ENCODE measurements at places on chromosomes 3 and 15. TPM values are rescaled to one million over a fixed set of nuclear protein-coding genes. Genes with fewer than 3 reads are reported as not detected.

PGBD4 gene
- total RNA-seq: 4.5 TPM

SH2D7 gene
- not detected for total RNA-seq

IQCF5 gene
- not detected for total RNA-seq

GUCA1C gene
- total RNA-seq: not detected

ENTPD3 gene
- not detected for total RNA-seq

CD96 gene
- total RNA-seq: 379 TPM

ACKR2 gene
- total RNA-seq: 3.9 TPM

LXN gene
- 8.7 TPM for total RNA-seq

PTX3 gene
- total RNA-seq: 0.40 TPM

ROPN1 gene
- not detected for total RNA-seq

FANCD2OS gene
- total RNA-seq: not detected

GRCh38 chr3:50592568-50592967, 19.0 kb downstream of the CISH start:
- H3K4me1 ChIP-seq: peaks cover 76% of the 10 kb centered on the region
- DNase-seq: no peak
- H3K36me3 ChIP-seq: peaks cover 2% of the 10 kb centered on the region

GRCh38 chr3:63791974-63792373, 27.1 kb upstream of the C3orf49 start:
- DNase-seq: no peak
- no peak overlapping the region for H3K4me3 ChIP-seq
- no peaks in the 10 kb centered on the region for H3K27me3 ChIP-seq
- H3K4me1 ChIP-seq: no peaks in the 10 kb centered on the region

DNA sequence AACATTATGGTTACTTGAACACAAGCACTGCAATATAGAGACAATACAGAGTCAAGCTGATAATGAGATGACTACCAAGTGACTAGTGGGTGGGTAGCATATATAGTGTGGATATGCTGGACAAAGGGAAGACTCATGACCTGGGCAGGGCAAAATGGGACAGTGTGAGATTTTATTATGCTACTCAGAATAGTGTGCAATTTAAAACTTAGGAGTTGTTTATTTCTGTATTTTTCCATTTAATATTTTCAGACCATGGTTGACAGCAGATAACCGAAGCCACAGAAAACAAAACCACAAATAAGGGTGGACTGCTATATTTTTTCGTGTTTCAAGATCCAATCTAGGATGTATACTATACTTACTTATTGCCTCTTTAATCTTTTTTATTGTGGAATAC, 19.6 kb downstream of the GALK2 start:
- H3K27ac ChIP-seq: no peak overlapping the region
- DNase-seq: no peak
- H3K4me1 ChIP-seq: peaks cover 9% of the 10 kb centered on the region
- H3K27me3 ChIP-seq: no peaks in the 10 kb centered on the region

DNA sequence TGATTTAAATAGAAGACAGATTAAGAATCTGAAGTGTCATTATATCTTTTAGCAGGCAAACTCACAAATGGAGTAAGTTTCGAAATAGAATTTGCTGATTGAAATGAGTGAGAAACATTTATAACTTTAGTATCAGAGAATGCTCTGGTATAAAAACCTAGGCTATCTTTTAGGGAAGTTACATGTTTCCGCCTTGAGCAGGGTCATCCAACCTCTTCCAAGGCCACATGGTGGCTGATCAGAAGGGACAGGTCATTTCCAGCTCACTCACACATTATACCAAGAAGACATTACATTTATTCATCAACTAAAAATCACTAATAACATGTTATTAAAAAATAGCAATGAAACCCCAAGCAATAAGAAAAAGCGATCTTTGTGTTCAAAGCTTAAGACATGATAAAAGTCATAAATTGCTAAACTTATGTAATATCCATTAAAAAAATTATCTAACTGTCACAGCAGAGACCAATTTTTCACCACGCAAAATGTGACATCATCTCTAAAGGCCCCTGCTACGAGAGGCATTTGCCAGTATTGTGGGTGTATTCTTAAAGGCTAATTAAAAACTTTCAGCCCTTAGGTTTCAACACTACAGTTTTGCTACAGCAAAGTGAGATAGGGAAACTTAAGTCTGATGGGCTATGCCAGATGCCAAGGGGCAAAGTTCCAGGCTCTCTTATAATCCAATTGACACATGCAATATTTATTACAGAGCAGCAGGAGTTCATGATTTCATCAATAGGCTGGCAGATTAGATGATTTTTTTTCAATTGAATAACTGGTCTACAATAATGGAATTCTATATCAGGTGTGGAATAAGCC, 240.4 kb upstream of the TBL1XR1 start:
- no peak for DNase-seq
- H3K4me1 ChIP-seq: no peaks in the 10 kb centered on the region
- no peaks in the 10 kb centered on the region for H3K36me3 ChIP-seq
- H3K27me3 ChIP-seq: no peaks in the 10 kb centered on the region

DNA sequence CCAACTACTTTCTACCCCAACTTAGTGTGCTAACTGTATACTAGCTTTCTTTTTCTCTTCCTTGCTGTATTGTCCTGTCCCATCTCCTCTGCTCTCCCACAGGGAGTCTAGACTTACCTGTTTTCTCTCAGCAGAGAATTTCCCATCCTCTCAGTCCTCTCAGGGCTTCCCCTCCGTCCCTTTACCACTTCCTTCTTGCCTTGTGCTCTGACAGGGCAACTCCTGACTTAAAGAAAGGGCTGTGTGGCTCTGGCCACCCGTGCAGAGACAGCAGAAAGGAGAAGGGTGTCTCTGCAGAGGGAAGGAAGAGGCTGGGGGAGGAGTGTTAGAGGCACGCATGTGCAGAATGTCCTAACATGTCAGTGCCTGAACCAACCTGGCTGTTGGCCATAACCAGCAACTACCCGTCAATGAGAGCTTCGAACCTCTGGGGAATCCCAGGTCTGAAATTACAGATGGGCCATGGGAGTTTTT, at the start of gene GCSAM:
GCSAM (minus strand) TSS at position 274 of the 474 bp plus-strand sequence; CDS start at position 146, 128 bp downstream.
- peak within 1 kb of the TSS; percentile 94 for H3K27ac ChIP-seq
- DNase-seq: peak; percentile 47
- H3K4me1 ChIP-seq: peaks cover 61% of the 10 kb centered on the region

DNA sequence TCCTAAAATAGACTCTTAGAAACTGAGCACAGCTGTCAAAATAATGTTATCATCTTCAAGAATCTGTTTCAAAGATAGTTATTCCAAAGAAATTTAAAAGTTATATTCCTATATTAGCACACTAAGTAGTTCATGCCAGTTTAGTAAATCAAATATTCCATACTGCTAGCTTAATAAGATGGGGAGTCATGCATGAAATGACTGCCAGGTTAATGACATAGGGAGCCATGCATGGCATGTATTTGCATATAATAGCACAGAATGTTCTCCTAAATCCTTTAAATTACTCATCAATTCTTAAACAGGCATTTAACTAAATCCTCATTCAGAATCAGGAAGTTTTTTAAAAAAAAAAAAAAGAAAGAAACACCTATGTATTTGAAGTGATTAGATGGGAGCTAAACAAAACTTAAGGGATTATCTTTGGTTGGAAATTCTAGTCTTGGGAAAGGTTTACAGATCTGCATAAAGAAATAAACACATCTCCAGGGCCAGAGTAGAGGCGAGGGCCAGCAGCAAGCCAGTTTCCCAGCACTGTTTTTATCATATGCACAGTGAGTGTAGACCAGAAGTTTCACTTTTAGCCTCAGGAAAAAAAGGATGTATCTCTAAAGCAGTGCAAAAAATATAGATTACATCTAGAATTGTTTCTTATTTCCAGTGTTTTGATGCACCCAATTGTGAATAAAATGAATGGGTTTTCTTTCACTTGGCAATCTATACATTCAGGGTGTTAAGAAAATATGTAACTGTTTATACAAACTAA, 366.4 kb upstream of the AGTR1 start:
- H3K27ac ChIP-seq: no peak overlapping the region
- no peaks in the 10 kb centered on the region for H3K4me1 ChIP-seq
- H3K4me3 ChIP-seq: no peak overlapping the region

DNA sequence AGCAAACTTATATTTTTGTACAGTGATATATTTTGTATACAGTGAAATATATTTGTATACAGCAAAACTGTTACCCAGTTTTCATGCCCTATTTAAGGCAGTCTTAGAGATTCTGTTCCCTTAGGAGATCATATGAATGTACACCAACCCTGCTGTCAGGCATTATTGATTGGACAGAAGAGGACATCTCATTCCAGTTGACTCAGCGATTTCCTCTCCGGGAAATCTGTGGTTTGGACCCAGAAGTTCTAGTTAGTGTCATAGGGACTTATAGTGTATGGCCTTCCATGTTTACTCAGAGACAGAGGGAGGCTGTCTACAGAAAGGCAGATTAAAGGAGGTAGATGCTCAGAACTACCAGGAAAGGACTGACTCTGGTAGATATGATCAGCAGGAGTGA, 318.8 kb upstream of the KCNMB2 start:
- peaks cover 2% of the 10 kb centered on the region for H3K36me3 ChIP-seq
- DNase-seq: no peak
- H3K4me3 ChIP-seq: no peak overlapping the region
- no peak overlapping the region for H3K27ac ChIP-seq
- H3K27me3 ChIP-seq: no peaks in the 10 kb centered on the region

DNA sequence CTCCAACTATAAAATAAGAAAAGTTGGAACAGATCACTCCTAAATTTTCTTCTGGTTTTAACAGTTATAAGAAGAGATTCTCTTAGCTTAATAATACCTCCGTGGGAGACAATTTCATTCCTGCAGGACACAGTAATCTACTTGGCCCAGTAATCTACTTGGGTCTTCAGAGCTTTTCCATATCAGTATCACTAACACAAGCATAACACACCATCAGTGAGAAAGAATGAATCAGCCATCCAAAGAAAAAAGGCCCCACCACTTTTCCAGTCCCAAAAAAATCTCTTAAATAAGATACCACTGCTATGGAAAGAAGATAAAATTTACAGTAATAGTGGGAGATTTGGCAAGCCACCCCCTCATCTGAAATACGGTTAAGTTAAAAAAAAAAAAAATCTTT, 20.2 kb downstream of the SIN3A start:
- H3K27ac ChIP-seq: no peak overlapping the region
- H3K27me3 ChIP-seq: no peaks in the 10 kb centered on the region
- H3K4me3 ChIP-seq: no peak overlapping the region
- H3K4me1 ChIP-seq: peaks cover 10% of the 10 kb centered on the region

- no peak for DNase-seq
- no peak overlapping the region for H3K4me3 ChIP-seq
- peaks cover 5% of the 10 kb centered on the region for H3K36me3 ChIP-seq
- H3K27me3 ChIP-seq: no peaks in the 10 kb centered on the region
Observed at GRCh38 chr3:129690406-129690805, 83.9 kb upstream of the PLXND1 start.

- peaks cover 31% of the 10 kb centered on the region for H3K27me3 ChIP-seq
- H3K4me3 ChIP-seq: no peak overlapping the region
- peaks cover 19% of the 10 kb centered on the region for H3K4me1 ChIP-seq
- no peak overlapping the region for H3K27ac ChIP-seq
- H3K36me3 ChIP-seq: no peaks in the 10 kb centered on the region
Observed at GRCh38 chr15:78567531-78567930, 2.2 kb downstream of the CHRNA5 start.

DNA sequence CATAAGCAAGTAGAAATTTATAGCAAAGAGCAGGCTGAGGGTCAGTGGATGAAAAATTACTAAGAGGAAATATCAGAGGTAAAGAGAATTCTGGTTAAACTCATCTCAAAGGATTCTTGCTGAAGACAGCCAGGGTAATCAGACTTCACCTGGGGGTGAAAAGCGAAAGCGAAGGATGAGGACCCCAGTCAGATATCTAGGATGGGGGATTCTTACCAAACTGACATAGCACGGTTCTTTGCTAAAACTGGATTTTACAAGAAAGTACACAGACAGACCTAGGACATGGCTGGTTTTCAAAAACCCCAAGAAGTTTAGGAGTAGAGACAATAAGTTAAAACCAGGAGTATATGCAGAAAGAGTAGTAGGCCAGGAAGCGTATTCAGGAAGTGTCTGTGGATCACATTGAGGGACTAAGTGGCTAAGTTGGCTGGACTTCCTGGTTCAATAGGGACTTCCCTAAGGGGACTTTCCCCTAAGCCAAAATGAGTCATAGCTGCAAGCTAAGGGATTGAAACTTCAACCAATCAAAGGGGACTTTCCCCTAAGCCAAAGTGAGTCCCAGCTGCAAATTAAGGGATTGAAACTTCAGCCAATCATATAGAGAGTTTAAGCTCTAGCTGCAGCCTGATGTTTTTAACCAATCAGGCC, 2.4 kb upstream of the CFAP91 start:
- H3K4me3 ChIP-seq: peak overlapping the region; percentile 31
- H3K27me3 ChIP-seq: peaks cover 15% of the 10 kb centered on the region
- H3K36me3 ChIP-seq: peaks cover 1% of the 10 kb centered on the region
- no peak for DNase-seq
- peaks cover 27% of the 10 kb centered on the region for H3K4me1 ChIP-seq
- H3K27ac ChIP-seq: peak overlapping the region; percentile 31

GRCh38 chr3:156923349-156923748, 97.2 kb downstream of the LEKR1 start:
- no peak overlapping the region for H3K4me3 ChIP-seq
- no peaks in the 10 kb centered on the region for H3K36me3 ChIP-seq
- DNase-seq: no peak
- no peak overlapping the region for H3K27ac ChIP-seq
- H3K27me3 ChIP-seq: no peaks in the 10 kb centered on the region

DNA sequence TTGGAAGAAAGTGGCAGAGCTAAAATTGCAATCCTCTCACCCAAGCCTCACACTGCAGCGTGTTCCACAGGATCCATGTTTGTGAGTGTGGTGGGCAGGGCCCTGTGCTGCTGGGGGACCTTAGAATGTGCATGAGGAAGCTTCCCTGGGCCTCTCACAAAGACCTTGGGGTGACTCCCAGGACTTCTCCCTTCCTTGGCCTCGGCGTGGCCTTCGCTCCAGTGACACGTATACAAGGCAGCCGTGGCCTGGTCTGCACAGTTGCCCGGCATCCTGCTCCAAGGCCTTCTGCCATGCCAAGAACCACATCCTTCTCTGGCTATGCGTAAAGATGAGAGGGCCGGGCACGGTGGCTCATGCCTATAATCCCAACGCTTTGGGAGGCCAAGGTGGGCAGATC, 196.4 kb downstream of the UACA start:
- no peak for DNase-seq
- H3K4me3 ChIP-seq: no peak overlapping the region
- H3K27ac ChIP-seq: no peak overlapping the region
- H3K36me3 ChIP-seq: no peaks in the 10 kb centered on the region
- H3K27me3 ChIP-seq: peaks cover 6% of the 10 kb centered on the region
- peaks cover 5% of the 10 kb centered on the region for H3K4me1 ChIP-seq

DNA sequence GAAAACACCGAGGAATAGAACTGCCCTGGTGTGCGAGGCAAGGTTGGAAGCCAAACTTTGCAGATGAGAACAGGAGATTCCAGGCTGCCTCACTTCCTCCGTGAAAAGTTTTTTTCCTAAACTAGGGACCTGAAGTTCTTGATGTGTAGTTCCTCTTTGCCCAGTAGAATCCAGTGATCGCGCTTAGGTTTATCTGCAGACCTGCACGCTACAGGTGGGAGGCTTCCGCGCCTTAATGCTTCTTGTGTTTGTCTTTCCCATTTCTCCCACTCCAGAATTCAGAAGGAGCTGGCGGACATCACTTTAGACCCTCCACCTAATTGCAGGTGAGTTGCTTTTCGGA, 5.4 kb downstream of the UBE2E1 start:
- H3K4me1 ChIP-seq: peaks cover 52% of the 10 kb centered on the region
- H3K4me3 ChIP-seq: peak overlapping the region; percentile 94
- no peak for DNase-seq

GRCh38 chr15:52785672-52786406, 4.3 kb downstream of the ONECUT1 start:
- no peaks in the 10 kb centered on the region for H3K36me3 ChIP-seq
- H3K4me3 ChIP-seq: no peak overlapping the region
- peaks cover 87% of the 10 kb centered on the region for H3K27me3 ChIP-seq
- DNase-seq: no peak
- H3K4me1 ChIP-seq: peaks cover 10% of the 10 kb centered on the region
- no peak overlapping the region for H3K27ac ChIP-seq

- no peak overlapping the region for H3K4me3 ChIP-seq
- no peak overlapping the region for H3K27ac ChIP-seq
- H3K27me3 ChIP-seq: peaks cover 10% of the 10 kb centered on the region
- DNase-seq: no peak
Observed at GRCh38 chr15:62360332-62361097, 195.4 kb upstream of the C2CD4B start.

Data from activated naive CD8-positive, alpha-beta T cell treated with anti-CD3 and anti-CD28 coated beads, Interleukin-2, amount 10 ng/mL, durations not matched to agents 7 days and 5 days (primary cell).